AG08395 (cell line): ENCODE measurements at places on chromosomes 5 and 9.

GRCh38 chr5:9447691-9448090 lies 98.2 kb downstream of the SEMA5A start:
- no peak for DNase-seq

- no peak for DNase-seq
These were observed 38.1 kb downstream of the ANGPTL2 start for GRCh38 chr9:127084076-127085039.

DNA sequence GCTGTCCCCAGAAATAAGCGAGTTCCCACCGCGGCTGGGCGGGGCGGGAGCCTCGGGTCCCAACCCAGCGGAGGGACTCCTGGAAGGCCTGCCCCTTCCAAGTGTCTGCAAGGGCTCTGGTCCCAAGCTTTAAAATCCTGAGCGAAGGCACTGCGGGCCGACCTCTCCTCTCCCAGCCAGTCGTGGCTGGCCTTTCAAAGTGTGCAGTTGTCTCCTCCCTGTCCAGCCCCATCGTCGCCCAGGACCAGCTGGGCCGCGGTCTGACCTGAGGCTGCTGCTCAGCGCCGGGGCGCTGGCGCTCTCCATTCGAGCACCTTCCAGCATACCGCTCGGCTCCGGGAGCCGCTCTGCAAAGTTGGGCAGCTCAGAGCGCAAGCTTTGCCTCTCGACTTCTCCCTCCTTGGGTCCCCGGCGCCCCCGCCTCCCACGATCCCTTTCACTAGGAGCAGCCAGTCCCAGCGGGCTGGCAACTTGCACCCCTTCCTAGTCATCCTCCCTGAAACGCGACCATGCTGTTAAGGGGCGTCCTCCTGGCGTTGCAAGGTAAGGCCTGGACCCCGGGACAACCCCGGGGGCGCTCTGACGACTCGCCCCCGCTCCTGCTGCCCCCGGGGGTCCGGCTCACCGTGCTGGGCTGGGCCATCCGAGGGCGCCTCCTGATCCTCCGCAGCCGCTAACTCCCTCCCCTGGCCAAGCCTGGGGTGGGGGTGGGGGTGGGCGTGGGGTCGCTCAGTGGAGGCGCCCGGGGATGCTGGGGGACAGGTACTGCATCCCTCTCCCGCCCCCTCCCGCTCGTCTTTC lies at the start of gene MAMDC2:
Gene MAMDC2, plus strand, starts transcription at position 160 of the 801 bp plus-strand sequence. Its CDS starts 350 bp downstream, at position 510.
- peak; percentile 44 for DNase-seq

- no peak for DNase-seq
These were observed 248.8 kb downstream of the MRPS30 start for GRCh38 chr5:45057564-45057963.

GRCh38 chr5:126097876-126098275 lies 325.3 kb upstream of the GRAMD2B start:
- DNase-seq: no peak

- no peak for DNase-seq
These were observed 715.2 kb upstream of the ZNF608 start for GRCh38 chr5:125461641-125462072.

DNA sequence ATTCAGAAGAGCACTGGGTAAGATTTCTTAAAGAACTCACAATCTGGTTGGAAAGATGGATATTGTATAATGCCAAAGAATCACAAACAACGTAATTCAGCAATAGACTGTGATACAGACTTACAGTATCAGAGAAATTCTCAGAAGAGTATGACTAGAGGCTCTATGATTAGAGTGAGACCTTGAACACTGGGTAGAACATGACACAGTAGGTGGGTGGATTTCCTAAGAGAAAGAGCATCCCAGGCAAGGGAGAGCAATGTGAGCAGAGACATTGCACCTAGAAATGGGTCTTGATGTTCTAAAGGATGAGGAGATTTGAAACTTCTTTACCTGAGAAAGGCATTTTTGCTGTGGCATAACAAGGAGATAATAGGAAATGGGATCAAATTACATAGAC lies 27.3 kb upstream of the CAST start:
- no peak for DNase-seq

DNA sequence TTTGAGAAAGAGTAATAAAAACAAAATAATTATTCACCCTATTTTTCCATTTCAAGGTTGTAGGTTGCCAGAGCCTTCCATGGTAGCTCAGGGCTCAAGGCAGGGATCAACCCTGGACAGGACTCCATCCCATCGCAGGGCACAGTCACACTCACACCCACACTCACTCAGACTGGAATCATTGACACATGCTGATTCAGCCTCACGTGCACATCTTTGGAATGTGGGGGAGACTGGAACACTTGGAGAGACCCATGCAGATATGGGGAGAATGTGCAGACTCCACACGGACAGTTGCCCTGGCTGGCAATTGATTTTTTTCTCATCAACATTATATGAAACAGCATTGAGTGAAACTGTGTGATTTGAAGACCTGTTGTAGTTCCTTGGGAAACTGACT lies 234.1 kb downstream of the ADGRV1 start:
- DNase-seq: no peak

GRCh38 chr5:73160239-73160671 lies 12.7 kb upstream of the TMEM174 start:
- DNase-seq: no peak

DNA sequence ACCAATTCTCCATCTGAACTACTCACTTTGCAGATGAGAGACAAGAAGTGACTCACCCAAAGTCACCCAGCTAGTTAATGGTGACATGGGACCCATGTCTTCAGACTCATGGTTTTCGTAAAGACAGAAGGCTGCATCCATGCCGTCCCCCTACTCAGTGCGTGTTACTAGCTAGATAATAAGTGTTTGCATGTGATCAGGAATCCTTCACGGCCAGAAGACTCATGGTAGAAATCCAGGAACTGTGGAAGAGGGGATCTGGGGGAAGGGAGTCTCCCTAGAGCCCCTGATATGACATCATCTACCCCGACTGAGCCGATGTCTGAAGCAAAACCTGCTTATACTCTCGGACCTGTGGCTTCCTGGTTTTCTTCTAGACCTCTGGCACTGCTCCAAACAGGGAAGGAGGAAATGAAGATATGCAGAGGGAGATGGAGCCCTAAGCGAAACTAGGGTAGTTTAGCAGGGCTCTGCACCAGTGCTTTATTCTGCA lies 3.3 kb downstream of the RNF183 start:
- DNase-seq: no peak

DNA sequence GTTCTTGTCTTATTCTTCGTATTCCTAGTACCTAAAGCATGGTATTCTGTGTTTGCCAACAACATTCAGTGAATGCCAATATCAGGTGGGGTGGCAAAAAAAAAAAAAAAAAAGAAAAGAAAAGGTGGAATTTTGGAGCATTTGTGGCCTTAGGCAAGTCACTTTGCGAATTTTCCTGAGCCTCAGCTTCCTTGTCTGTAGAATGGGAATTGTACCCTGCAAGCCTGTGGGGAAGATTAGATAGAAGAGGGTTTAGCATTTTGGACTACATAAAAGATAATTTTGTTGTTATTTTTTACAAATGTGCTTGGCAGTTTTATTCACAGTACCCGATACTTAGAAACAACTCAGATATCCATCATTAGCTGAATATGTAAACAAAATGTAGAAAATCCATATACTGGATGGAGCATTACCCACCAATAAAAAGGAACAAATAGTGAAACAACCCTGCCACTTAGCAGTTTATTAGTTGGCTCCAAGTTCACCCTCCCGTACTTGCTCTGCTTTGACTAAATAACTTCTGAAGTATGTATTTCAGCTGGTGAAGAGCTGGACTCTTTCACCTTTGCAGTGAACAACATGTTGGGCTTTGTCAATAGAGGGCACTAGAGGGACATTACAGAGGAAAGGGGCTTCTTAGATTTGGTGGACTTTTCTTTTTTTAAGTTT lies 13.6 kb downstream of the UBE2D2 start:
- peak; percentile 36 for DNase-seq

- no peak for DNase-seq
These were observed 10.1 kb downstream of the LMX1B start for GRCh38 chr9:126623667-126624478.

DNA sequence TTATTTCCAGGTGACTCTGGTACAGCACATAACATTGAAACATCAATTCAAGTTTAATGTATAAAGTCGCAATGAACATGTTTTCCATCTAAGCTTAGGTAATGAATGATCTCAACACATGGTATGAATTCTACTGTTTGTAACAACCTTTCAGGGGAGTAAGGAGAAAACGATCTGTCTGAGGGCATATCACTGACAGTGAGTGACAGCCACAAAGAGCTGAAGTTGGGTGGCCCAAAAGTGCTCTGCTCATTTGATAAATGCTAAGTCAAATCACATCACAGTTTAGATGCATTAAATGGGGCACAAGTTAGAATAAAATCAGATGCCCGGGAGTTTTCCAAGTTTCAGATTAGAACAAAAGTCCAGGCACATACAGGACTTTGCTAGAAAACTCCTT lies 1.2 kb downstream of the FANCC start:
- no peak for DNase-seq

GRCh38 chr9:108259917-108260675 lies 595.7 kb downstream of the ACTL7B start:
- DNase-seq: peak; percentile 34

- DNase-seq: no peak
These were observed 177.4 kb downstream of the FER start for GRCh38 chr5:108925073-108925472.

DNA sequence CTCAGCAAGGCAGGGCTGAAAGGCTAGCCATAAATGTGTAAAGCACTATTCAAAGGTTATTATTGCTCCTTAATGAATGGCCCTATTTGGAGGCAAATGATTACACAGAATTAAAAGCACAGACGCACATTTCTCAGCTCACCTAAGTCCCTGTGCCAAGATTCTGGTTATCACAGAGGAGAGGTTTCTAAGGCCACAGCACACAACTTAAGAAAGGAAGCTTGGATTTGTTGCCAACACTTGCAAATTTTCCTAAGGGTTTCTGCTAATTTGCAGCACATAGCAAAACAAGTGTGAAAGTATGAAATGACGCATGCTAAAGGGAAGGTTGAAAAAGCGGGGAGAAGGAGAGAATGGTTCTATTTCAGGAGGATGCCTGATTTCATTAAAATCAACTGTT lies 834.1 kb upstream of the C9orf72 start:
- no peak for DNase-seq

GRCh38 chr5:133569347-133569746 lies 43.0 kb downstream of the FSTL4 start:
- DNase-seq: no peak

- no peak for DNase-seq
These were observed 28.7 kb downstream of the CAST start for GRCh38 chr5:96690861-96691260.

DNA sequence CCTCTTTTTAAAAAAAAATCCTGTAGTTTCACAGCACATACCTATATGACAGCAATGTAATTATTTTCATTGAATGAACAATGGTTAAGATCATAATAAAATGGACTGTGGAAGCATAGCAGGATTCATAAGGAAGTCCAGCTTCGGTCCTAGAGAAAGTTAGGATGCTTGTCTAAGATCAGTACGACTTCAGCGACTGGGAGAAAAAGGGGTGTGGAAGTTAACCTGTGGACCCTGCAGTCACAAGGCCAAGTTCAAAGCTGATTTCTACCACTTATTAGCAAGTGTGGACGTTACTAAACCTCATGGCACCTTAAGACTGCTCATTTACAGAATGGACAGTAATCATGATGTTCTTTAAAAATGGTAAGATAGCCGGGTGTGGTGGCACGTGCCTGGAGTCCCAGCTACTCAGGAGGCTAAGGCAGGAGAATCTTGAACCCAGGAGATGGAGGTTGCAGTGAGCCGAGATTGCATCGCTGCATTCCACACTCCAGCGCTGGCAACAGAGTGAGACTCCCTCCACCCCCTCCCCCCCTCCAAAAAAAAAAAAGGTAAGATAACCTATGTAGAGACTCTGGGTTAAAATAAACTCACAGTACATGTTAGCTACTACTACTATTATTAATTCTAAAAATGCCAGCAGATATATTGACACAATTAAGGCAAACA lies 71.6 kb upstream of the PCA3 start:
- DNase-seq: no peak
